NCI-H460 (cell line): ENCODE measurements at places on chromosomes 12 and 14.

DNA sequence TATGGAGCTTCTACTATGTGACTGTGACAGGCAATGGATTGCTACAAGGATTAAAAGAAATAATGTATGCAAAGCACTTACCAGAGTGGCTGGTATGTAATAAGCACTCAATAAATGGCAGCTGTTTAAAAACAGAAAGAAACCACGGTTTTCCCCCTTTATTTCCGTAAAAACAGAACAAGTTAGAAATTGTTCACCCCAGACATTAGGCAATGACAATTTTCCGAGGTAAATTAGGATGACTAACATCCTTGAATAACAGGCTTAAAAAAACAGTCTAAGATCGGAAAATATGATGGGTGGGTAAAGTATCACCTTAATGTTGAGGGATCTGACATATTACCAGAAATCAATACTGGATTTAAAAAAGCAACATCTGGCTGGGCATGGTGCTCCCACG is 20.9 kb upstream of the CNIH1 start:
- no peak for DNase-seq

DNA sequence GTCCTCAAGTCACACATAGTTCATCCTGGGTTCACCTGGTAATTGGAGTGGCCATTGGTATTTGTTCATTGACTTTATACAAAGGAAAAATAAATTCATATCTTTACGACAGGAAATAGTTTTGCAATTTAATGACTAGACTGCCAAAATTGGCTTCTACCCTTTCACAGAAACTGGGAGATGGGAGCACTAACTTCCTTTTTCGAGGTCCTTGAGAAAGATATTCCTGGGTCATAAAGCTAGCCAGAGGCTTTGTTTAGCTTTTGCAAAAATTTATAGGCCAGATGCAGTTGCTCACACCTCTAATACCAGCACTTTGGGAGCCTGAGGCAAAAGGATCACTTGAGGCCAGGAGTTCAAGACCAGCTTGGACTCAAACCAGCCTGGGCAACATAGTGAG is 10.2 kb upstream of the OR11G2 start:
- no peak for DNase-seq

GRCh38 chr12:6065863-6066199 is 58.6 kb downstream of the VWF start:
- no peak for DNase-seq

DNA sequence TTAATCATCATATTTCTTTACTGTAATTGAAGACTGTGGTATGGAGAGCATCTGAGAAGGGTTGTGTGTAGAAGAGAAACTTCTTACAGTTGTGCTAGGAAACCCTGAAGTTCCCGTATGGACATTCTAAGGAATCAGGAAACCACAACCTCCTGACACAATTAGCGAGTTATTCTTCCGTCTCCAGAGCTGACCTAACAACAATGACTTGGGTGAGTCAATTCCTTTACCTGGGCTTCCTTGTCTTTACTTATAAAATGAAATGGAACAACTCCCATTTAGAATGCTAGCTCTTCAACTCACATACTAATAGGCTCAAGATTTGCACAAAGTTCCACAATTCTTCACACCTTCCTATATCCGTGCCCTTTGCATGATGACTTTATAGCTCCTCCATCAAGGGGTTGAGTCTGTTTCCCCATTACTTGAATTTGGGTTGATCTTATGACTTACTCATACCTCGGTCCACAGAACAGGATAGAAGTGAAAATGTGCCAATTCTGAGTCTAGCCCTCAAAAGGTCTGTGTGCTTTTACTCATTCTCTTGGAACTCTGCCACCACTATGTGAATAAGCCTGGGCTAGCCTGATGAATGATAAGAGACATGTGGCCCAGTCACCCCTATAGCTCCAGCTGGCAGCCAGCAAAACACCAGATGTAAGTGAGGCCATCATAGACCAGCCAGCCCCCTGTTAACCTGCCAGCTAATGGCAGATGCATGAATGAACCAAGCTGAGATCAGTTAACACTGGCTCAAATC is 459.4 kb downstream of the ETNK1 start:
- DNase-seq: peak; percentile 6

DNA sequence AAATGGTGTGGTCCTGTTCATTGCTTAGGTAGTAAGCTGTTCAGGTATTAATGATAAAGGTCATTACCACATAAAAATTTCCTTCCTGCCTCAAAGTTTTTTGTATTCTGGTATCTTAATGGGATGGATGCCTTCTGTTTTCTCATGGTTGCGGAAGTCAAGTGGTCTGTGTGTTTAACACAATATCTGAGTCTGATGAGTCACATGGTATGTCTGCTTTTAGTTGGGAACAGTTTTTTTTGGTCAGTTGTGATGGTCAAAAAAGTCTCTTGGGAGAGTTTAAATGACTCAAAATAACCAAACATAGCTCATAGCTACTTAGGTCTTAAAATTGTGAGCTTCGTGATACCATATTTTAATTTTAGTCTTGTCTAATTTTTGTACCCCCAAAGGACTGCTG is 40.7 kb downstream of the STK38L start:
- DNase-seq: no peak

GRCh38 chr12:131028587-131029338 is 75.1 kb downstream of the ADGRD1 start:
- peak; percentile 100 for DNase-seq

- no peak for DNase-seq
Observed at GRCh38 chr14:102827716-102828115, 50.5 kb downstream of the TRAF3 start.

DNA sequence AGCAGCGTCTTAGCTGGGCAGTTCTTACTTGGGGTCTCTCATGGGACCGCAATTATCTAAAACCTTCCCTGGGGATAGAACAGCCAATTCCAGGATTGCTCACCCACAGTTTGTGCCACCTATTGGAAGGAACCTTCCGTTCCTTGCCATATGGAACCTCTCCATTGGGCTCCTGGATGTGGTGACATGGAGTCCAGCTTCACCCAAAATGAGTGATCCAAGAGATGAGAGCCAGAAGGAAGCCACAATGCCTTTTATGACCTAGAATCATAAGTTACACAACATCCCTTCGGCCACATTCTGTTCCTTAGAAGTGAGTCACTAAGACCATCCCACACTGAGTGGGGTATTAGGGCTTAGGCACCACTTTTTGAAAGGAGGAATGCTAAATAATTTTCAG is 164.4 kb downstream of the FBXL14 start:
- no peak for DNase-seq

DNA sequence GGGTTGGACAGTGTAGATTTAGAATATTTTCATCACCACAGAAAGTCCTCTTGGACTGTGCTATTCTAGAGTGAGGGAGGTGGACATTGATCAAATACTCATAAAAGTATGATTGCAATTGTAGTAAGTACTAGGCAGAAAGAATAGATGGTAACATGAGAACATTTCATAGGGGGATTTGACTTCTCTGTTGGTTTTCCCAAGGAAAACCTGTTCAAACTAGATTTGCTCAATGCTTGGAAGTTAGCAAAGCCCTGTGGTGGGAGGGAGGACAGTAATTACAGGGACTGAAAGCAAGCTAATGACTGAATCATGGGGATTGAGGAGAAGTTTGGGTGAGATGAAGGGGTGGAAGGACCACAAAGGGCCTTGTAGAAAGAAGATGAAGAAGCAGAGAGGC is 24.4 kb upstream of the EID3 start:
- DNase-seq: no peak

DNA sequence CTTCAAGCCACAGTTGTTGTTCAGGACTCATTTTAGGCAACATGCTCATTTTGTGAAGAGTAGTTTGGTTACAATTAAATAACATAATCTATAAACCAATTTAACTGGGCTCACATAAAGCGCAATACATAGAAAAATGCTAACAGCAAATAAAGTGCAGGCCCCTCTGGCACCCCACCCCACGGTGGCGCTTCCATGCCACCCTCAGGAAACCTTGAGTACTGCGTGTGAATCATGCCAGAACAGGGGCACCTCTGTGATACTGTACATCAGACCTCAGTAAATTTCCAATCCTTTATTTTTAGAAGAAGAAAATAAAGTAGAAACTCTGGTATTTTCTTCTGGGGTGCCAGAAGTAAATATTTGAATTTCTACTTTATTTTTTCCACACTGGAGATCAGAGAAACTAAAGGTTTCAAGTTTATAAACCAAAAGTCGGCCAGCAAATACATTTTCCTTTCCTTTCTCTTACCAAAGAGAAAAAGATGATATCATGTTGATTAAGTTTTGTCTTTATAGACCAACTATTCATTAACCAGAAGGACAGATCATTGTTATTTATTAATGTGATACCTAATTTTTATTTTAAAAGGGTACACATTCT is 316.8 kb downstream of the PAWR start:
- DNase-seq: peak; percentile 35

GRCh38 chr12:26239122-26239851 is 43.9 kb downstream of the SSPN start:
- no peak for DNase-seq

- no peak for DNase-seq
Observed at GRCh38 chr12:65618588-65618987, 205.7 kb upstream of the HMGA2 start.

- DNase-seq: no peak
Observed at GRCh38 chr12:106070147-106070546, 68.6 kb downstream of the NUAK1 start.

GRCh38 chr12:45789025-45789424 is 59.5 kb downstream of the ARID2 start:
- peak; percentile 23 for DNase-seq

- DNase-seq: no peak
Observed at GRCh38 chr14:71327691-71328090, 420.4 kb downstream of the PCNX1 start.

- no peak for DNase-seq
Observed at GRCh38 chr12:66156654-66157053, 13.1 kb downstream of the TMBIM4 start.

GRCh38 chr12:93072340-93072739 is 143.2 kb upstream of the EEA1 start:
- DNase-seq: no peak

DNA sequence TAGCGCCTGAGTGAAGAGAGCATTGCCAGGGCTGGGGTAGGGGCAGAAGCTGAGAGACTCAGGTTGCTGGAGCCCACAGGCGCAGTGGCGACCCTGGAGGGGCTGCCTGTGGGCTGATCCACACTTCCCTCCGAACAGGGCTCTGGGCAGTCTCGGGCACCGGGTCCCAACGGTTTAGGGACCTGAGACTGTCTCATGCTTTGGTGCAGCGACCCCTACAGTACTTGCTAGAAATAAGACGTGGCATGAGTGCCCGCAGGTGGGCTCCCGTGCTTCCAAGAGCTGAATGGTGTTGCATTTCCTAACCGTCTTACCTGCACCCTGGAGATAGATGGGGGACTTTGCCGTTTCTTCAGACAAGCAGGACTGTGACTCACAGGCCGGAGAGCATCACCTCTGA is 57.4 kb downstream of the AACS start:
- DNase-seq: no peak

DNA sequence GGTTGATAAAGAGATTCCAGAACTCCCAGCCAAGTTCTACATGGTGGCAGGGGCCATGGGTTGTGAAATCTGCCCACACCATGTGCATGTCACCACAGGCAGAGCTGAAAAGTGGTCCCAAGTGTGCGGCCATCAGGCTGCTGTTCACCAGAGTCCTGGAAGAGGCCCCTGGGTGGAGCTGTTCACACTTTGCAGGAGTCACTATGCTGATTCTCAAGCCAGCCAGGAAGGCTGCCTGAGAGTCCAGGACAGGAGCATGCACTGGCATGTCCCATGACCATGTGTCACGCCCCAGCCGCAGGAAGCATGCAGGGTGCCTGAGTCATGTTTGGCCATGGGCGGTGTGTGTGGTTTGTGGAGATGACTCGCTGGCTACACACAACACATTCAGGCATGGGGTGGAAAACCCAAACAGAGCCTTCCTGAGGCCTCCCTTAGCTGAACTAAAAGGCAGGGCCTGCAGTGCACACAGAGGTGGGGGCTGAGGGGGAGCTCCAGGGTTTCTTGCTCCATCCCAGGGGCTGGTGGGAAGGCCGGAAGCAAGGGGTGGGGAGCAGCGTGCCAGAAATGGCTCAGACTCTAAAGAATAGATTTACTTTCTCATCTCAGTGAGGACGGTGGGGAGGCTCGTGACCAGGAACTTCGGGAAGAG is 19.4 kb downstream of the ABCB9 start:
- peak; percentile 91 for DNase-seq

- DNase-seq: no peak
Observed at GRCh38 chr12:3427956-3428355, 63.0 kb upstream of the PRMT8 start.

DNA sequence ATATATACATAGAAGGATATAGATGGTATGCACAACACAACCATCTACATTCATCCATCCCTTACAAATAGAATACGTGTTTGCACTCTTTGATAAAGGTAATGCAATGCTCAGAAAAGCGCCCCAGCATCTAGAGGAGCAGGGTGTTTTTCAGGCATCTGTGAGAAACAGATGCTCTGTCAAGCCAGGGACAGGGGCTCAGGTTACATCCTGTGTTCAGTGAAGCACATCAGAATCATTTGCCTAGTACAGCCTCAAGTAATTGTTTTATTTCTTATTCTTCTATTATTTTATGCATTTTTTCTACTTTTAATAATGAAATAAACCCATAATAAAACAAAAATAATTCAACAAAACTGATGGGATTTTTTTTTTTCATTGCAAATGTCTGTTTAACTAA is 50.5 kb upstream of the HIF1A start:
- DNase-seq: no peak

DNA sequence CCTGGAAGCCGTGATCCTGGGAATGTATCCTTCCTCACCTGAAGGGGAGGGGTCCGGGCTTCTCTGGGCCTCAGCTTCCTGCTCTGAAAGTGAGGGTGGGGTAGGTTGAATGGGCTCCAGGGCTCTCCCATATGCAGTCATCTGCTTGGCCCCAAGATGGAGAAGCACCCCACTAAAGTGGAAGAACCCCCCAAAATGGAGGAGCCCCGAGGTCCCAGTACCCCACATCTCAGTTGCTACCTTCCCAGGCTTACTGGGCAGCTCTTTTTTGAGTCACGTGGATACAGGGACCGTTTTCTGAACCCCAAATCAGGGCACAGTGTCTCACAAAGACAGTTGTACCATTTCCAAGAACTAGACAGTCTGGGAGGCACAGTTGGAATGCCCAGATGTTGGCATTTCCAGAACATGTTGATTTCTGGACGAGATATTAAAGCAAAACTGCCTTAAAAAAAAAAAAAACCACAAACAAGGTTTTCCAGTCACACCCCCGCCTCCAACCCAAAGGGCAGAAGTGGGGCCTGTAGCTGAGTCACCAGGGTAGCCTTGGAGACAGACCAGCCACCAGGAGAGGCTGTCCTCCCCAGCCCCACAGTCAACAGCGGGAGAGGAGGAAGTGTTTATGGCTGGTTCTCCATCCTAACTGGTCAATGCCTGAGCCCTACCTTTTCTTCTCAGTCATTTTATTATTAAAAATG is 12.1 kb downstream of the VASH1 start:
- no peak for DNase-seq

DNA sequence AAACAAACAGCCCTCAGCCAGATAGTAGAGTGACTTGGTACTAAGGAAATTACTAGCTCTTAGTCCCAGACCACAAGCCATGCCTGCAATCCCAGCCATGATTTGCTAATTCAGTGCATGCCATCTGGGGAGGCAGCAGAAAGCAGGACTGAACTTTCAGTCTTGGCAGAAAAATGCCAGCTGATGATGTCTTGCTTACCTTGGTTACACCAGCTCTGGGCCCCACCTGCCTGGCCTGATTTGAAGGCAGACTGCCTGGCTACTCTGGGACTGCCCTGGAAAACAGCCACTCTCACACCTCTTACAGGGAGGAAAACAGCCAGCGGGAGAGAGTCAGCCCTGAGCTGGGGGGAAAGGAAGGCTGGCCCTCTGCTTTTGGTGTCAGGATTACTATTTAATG is 4.6 kb upstream of the UNC119B start:
- DNase-seq: no peak

GRCh38 chr14:54683882-54684794 is 117.2 kb downstream of the SAMD4A start:
- DNase-seq: no peak

GRCh38 chr12:11805043-11805442 is 155.6 kb downstream of the ETV6 start:
- DNase-seq: no peak
